Activated T-helper 2 cell treated with anti-CD3 and anti-CD28 coated beads, Interferon-gamma antibody, Interleukin-2, Interleukin-4, amounts not matched to agents 10 μg/mL and 5 μg/mL and 100 μg/mL, durations not matched to agents 14 hours and 24 hours and 36 hours (primary cell): ENCODE measurements at places on chromosomes 12 and 14. TPM values are rescaled to one million over a fixed set of nuclear protein-coding genes. Genes with fewer than 3 reads are reported as not detected.

- no peak overlapping the region for H3K4me3 ChIP-seq
- H3K4me1 ChIP-seq = no peaks in the 10 kb centered on the region
- DNase-seq = no peak
- H3K27me3 ChIP-seq = peaks cover 13% of the 10 kb centered on the region
- no peak overlapping the region for H3K27ac ChIP-seq
- H3K36me3 ChIP-seq = no peaks in the 10 kb centered on the region
Measured at GRCh38 chr12:52952076-52952801, 3.3 kb downstream of the KRT18 start.

DNA sequence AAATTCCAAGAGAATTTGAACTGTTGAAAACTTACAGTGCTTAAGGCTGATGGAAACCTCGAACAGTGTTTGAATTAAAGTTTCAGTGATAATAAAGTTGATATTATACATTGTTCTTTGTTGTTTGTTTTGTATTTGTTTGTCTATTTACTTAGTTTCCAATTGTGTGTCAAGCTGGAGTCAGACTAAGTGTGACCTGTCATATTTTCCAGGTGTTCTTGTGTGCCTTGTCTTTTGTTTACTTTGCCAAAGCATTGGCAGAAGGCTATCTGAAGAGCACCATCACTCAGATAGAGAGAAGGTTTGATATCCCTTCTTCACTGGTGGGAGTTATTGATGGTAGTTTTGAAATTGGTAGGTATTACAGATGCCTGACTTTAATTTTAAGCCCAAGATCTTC lies 6.0 kb downstream of the SLCO1C1 start:
- H3K36me3 ChIP-seq = no peaks in the 10 kb centered on the region
- no peak for DNase-seq
- no peak overlapping the region for H3K4me3 ChIP-seq
- H3K27me3 ChIP-seq = no peaks in the 10 kb centered on the region

DNA sequence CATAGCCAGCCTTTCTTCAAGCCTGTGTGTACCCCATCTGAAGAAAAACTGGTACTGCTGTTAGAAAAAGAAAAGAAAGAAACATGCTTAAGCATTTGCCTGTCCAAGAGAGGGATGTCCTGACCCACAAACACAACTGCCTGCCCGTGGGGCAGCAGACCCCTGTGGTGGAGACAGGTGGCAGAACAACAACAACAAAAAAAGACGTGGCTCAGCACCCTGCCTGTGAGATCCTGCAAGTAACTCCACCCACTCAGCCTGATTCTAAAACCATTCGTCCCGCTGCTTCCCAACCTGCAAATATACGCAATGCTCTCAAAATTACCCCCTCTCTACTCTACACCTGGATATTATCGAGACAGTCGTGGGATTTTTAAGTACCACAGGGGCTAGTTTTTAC lies 64.9 kb upstream of the ZDHHC17 start:
- H3K4me1 ChIP-seq = no peaks in the 10 kb centered on the region
- no peak overlapping the region for H3K4me3 ChIP-seq
- no peak for DNase-seq
- H3K27ac ChIP-seq = no peak overlapping the region
- peaks cover 2% of the 10 kb centered on the region for H3K27me3 ChIP-seq

DNA sequence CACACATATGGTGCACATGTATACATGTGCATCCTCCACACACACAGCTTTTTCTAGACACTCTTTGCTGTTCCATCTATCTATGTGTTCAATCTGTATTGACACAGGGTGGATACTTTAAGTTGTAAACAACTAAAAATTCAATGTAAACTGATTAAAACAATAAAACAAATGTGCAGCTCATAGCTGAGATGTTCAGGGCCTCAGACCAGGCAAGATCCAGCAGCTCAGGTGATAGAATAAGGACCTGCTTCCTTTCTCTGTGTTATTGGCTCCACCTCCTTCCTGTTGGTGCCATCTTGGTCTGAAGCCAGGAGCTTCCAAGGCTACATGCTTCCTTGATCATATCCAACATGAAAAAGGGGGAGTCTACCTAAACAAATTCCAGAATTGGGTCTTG lies 158.1 kb upstream of the RFLNA start:
- H3K4me1 ChIP-seq = no peaks in the 10 kb centered on the region
- no peak overlapping the region for H3K4me3 ChIP-seq
- DNase-seq = no peak
- no peak overlapping the region for H3K27ac ChIP-seq

DNA sequence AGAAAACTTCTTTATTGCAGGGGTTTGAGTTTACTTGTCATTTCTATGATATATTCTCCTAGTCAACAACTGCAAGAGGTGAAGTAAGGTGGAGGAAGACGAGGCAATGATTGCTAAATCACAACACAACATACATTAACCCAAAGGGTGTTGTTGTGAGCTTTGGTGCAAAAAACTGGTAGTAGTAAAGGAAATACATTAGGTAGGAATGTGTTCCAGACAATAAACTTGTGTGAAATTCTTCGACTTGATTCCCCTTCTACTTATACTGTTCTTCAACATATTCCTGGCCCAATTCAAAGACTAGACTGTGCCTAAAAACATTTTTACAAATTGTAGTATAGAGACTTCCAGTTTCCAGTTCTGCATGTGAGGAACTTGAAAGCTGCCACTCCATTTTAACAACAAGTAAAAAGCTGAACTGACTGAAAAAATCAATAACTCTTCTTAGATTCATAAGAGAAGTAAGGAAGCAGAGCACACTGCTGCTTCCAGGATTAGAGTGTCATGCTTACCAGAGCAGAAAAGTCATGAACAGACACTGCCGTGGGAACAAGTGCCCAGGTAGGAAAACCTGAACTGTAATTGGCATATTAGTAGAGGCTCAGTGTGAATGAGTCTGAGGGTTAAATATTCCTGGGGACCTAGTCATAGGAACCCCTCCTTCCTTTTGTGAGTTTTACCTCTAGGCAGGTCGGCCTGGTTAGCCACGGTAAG lies 22.2 kb downstream of the COX8C start:
- H3K36me3 ChIP-seq = no peaks in the 10 kb centered on the region
- peaks cover 7% of the 10 kb centered on the region for H3K27me3 ChIP-seq
- H3K27ac ChIP-seq = no peak overlapping the region
- no peak for DNase-seq

GRCh38 chr14:93712838-93713724 lies 75.2 kb downstream of the PRIMA1 start:
- no peak for DNase-seq
- no peak overlapping the region for H3K27ac ChIP-seq
- H3K4me3 ChIP-seq = no peak overlapping the region
- no peaks in the 10 kb centered on the region for H3K36me3 ChIP-seq
- no peaks in the 10 kb centered on the region for H3K27me3 ChIP-seq
- H3K4me1 ChIP-seq = no peaks in the 10 kb centered on the region

DNA sequence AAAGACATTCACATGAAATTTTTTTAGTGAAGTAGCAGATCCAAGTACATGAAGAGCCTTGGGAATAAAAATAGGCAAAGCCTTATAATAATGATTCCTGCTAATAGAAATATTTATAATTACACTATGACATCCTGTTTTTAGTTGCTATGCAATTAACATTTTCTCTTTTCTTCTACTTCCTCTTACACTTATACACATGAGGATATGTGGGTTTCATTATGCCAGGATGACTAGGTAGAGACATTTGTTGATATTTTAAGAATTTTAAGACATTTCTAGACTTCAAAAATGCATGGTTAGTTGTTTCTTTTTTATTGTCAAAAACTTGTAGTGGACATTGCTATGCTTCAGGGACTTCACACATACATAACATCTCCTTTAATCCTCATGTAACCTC lies 326.8 kb downstream of the SYT1 start:
- no peaks in the 10 kb centered on the region for H3K36me3 ChIP-seq
- no peak overlapping the region for H3K4me3 ChIP-seq
- H3K27ac ChIP-seq = no peak overlapping the region
- no peaks in the 10 kb centered on the region for H3K4me1 ChIP-seq
- no peaks in the 10 kb centered on the region for H3K27me3 ChIP-seq
- no peak for DNase-seq

DNA sequence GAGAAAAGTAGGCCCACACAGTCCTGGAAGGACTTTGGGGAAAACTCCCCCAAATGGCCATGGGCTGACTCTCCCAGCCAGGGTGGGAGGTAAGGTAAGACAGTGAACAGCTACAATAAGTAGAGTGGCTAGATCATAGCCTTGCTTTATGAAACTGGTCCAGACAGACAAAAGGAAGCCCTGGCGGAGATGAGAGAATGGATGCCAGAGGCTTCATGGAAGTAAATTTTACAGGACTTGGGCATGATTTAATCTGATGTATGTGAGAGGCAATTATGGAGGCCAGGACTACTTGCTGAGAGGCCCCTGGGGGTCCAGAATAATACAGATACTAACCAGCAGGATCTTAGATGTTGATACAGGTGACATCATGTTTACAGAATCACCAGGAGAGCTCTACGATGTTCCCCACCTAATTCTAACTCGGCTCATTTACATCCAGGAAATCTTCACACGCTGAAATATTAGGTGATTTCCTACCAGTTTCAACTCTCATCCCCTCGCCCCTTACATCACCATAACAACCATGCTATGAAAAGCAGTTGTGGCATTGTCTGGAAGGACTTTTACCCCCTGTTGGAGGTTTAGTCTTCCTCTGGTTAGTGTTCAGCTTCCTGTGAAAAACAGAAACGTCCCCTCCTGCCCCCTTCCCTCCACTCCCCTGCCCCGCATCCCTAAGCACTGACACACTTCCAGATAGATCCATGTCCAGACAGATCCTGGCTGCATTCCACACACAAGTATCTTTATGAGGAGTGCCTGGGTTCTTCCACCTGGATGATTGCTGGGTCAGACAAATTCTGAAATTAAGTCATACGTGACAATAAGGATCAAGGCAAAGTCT lies 39.5 kb upstream of the NT5DC3 start:
- no peak overlapping the region for H3K4me3 ChIP-seq
- H3K36me3 ChIP-seq = no peaks in the 10 kb centered on the region
- H3K27ac ChIP-seq = no peak overlapping the region
- peaks cover 5% of the 10 kb centered on the region for H3K27me3 ChIP-seq

The OR6C6 gene
- not detected in 2 replicates for total RNA-seq

DNA sequence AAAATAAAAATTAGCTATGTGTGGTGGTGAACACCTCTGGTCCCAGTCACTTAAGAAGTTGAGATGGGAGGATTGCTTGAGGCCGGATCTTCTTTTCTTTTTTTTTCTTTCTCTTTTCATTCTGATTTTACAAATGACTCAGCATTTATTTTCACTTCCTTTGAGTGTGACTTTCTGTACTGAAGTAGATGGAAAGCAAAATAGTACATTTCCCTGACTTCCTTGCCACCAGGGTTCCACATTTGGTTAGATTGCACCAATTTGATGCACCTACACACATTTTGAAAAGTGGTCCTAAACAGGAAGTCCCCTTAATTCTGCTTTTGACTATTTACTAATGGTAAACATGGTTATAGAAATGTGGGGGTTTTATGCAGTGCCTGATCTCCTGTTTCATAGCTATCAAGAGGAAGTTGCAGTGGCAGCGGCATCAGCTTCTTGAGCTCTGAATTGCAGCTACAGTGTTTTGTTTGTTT lies 13.0 kb upstream of the LEMD3 start:
- peak overlapping the region; percentile 73 for H3K27ac ChIP-seq
- DNase-seq = no peak
- peaks cover 21% of the 10 kb centered on the region for H3K27me3 ChIP-seq
- peak overlapping the region; percentile 50 for H3K4me3 ChIP-seq
- H3K4me1 ChIP-seq = peaks cover 17% of the 10 kb centered on the region

DNA sequence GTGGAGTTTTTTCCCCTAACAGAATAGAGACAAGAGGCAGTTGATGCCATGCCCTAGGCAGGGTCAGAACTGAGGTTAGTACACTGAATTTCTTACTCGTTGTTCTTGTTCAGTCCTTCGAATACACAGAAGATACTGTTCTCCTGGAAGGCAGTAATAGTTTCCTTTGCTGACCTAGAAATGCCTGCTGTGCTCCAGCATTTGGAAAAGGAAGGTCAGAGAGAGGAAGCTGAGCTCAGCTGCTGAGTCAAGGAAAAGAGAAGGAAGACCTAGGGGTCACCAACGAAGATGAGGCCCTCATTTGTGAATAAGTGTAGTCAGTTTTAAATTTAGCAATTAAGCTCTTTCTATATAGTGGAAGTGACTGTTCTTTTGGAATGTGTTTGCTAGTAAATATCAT lies 100.1 kb downstream of the CRADD start:
- no peak for DNase-seq
- H3K4me3 ChIP-seq = no peak overlapping the region
- H3K36me3 ChIP-seq = peaks cover 13% of the 10 kb centered on the region

DNA sequence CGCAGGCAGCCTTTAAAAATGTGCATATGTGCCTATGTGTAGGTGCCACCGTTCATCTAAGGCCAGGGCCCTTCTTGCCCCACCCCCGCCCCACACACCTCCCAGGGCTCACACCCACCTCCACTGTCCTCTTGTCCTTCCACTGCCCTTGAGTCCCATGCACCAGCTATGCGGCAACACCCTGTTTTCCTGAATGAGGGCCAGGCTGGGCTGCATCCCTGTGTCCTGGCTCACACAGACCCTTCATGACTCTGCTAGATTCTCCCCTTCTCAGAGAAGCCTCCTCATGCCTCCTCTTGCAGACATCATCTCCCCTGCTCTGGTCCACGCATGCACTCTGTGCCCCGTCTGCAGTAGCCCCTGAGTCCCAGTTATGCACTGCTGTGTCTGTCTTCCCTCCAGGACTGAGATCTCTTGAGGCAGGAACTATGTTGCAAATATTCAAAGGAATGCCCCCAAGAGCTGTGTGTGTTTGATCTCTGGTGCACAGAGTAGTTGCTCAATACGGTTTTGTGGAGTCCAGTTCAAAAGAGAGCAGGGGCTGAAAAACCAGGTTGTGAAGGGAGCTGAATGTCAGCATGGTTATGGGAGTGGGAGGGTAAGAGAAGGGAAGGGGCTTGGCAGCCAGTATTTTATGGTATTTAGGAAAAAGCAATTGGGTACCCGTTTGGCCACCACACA lies 47.3 kb upstream of the ESRRB start:
- no peak overlapping the region for H3K27ac ChIP-seq
- peaks cover 38% of the 10 kb centered on the region for H3K27me3 ChIP-seq
- H3K4me3 ChIP-seq = no peak overlapping the region
- no peaks in the 10 kb centered on the region for H3K36me3 ChIP-seq
- no peaks in the 10 kb centered on the region for H3K4me1 ChIP-seq
- DNase-seq = no peak

DNA sequence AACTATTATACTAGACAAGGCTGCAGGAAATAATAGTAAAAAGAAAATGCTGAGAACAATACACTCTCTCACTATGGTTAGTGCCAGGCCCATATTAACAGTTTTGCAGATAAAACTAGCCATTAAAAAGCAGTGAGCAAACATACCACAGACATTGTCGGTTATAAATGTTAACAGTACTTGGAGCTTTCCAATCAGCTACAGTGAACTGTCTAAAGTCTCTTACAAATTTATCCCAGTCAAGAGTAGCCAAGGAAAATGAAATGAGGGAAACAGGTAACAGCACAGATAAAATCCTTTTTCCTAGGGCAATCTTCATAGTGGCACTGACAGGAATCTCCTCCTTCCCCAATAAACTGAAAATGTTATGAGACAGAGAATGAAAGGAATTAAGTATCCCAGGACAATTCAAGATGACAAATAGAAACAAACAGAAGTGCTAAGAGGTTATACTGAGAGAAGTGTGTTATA lies 30.8 kb downstream of the PAWR start:
- no peak for DNase-seq
- H3K4me1 ChIP-seq = no peaks in the 10 kb centered on the region
- H3K27ac ChIP-seq = no peak overlapping the region

The ERBB3 gene
- total RNA-seq = 0.11 and 0.71 TPM in 2 replicates

- no peak overlapping the region for H3K4me3 ChIP-seq
- H3K27ac ChIP-seq = no peak overlapping the region
- H3K36me3 ChIP-seq = no peaks in the 10 kb centered on the region
- peaks cover 21% of the 10 kb centered on the region for H3K27me3 ChIP-seq
- peaks cover 4% of the 10 kb centered on the region for H3K4me1 ChIP-seq
- DNase-seq = no peak
Measured at GRCh38 chr12:67573566-67573965, 75.0 kb upstream of the DYRK2 start.
